ENCODE measurements at places on chromosomes 12 and 14.

GRCh38 chr12:643475-644302 is 19.6 kb downstream of the NINJ2 start:
- no peak for DNase-seq

DNA sequence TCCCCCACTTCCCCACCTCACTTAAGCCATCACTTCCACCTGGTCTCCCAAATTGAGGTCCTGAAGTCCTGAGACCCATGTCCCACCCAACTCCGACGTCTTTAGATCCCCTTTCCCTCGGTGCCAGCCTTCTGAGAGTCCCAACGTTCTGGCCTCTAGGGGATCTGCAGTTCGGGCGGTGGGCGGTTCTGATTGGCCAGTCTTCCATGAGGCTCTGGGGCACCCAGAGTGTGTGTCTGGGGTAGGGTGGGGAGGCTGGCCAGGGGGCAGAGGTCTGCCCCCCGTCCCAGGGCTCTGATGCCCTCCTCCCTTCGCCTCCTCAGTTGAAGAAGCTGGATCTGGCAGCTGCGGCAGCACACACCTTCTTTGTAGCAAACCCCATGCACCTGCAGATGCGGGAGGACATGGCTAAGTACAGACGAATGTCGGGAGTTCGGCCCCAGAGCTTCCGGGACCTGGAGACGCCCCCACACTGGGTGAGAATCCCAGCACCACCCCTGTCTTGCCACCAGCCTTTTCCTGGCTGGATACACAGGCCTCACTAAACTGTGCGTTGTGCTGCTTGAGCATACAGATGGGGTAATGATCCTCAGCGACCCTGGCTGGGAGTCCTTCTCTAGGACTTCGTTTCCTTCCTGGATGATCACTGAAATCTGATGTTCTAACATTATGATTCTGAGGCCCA is 1.5 kb downstream of the P3H3 start:
- DNase-seq: no peak

GRCh38 chr14:68669111-68669511 is 123.8 kb downstream of the ZFP36L1 start:
- DNase-seq: no peak

DNA sequence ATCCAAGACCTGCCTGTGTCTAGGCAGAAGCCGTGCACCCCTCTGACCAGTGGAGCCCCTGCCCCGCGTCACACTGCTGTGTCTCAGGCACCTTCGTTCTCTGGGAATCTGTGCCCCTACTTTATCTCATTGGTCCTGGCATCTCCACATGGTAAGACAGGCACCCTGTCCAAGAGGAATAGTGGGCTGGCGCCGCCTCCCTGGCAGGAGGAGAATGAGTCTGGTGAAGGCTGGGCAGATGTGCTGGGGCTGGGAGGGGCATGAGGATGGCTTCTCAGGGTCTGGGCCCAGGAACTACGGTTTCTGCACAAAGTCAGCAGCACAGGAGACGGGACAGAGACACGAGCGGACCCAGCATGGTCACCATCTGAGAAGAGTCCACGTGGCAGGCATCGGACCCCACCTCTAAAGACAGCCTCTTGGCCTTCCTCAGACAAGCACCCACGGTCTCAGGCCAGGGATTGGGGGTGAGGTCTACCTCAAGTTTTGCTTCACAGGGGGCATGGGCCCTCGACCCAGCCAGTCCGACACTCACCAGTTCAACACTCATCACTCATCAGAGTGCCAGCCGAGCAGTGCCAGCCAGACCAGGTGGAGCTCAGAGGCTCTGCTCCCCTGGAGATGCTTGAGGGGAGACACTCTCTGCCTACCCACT is 306.7 kb downstream of the ADGRD1 start:
- DNase-seq: no peak

GRCh38 chr14:69719501-69719951 is 47.4 kb upstream of the SRSF5 start:
- peak; percentile 65 for DNase-seq

DNA sequence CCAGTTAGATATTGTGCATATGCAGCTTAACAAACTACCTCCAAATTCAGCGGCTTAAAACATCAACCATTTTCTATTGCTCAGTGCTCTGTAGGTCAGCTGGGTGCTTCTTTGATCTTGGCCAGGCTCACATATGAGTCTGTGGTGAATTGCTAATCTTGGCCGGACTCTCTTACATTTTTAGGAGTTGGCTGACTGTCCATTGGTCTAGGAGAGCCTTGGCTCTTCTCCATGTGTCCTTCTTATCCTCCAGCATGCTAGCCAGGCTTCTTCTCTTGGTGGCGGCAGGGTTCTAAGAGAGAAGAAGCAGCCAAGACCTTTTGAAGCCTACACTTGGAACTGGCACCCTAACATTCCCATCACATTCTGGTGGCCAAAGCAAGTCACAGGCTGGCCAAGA is 174.3 kb upstream of the PWP1 start:
- DNase-seq: no peak

- DNase-seq: peak; percentile 29
Observed at GRCh38 chr12:76790564-76791552, 26.9 kb downstream of the ZDHHC17 start.

DNA sequence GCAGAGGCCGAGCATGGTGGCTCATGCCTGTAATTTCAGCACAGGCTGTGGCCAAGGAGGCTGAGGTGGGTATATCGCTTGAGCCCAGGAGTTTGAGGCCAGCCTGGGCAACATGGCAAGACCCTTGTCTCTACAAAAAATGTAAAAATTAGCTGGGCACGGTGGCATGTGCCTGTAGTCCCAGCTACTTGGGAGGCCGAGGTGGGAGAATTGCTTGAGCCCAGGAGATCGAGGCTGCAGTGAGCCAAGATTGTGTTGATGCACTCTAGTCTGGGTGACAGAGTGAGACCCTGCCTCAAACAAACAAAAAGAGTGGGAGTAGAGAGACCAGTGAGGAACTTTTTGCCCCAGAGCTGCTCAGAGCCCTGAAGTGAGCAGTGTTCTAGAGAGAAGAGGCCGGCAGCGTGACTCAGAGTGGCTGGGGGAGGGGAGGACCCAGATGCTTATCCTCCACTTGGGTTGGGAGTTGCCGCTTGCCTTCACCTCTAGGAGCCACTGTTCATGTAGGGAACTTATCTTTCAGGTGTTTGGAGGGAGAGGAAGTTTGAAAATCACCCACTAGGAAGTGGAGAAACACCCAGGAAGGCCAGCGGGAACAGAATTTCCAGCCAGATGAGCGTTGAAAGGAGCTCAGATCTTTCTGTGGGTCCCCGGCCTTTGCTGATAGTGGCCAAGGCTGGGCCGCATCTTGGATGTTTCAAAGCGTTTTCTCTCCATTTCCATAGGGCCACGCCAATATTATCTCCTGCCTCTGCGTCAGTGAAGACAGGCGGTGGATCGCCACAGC is 15.3 kb downstream of the CFAP251 start:
- no peak for DNase-seq

GRCh38 chr14:22997676-22998323 is 12.1 kb downstream of the C14orf93 start:
- DNase-seq: no peak

GRCh38 chr12:111791507-111791906 is 24.8 kb downstream of the ALDH2 start:
- DNase-seq: no peak

- DNase-seq: no peak
Observed at GRCh38 chr12:41051954-41052353, 136.2 kb upstream of the PDZRN4 start.

GRCh38 chr12:95648990-95649791 is 97.9 kb upstream of the USP44 start:
- no peak for DNase-seq

DNA sequence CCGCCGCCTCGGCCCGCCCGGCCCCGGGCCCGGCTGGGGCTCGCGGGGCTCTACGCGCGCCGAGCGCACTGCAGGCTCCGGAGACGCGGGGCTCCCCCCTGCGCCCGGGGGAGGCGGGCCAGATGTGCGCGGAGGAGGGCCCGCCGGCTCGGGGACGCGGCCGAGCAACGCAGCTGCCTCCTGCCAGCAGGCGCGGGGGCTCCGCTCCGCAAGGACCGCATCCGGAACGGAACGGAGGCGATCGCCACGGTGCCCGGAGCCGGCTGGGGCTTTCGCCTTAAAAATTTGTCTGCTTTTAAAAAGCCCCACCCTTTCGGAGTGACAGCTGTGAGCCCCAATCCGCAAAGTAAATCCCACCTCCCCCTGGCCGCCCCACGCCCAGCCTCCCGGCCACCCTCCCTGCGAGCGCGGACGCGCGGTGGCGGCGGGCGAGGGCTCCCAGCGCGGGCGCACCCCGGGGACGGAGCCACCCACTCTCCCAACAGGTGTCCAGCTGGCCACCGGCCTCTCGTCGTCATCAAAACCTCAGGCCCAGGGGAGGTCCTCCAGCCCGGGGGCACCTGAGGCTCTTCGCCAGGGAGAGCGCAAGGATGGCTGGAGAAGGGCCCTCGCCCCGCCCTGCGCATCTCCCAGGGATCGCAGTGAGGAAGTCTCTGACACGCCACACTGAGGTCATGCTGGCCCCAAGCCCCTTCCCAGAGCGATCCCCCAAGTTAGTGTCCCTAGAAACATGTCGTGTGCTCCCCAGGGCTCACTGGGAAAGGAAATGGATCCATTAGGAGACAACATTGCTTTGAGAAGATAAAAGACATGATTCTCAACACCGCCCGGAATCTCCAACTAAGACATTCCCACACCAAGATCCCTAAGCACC is at the start of gene TMEM132D:
TMEM132D (minus strand) TSS at position 70 of the 874 bp plus-strand sequence.
- DNase-seq: no peak

GRCh38 chr14:73283608-73284379 is 46.5 kb downstream of the PAPLN start:
- DNase-seq: peak; percentile 13

GRCh38 chr12:26631846-26632245 is 201.1 kb downstream of the ITPR2 start:
- no peak for DNase-seq

DNA sequence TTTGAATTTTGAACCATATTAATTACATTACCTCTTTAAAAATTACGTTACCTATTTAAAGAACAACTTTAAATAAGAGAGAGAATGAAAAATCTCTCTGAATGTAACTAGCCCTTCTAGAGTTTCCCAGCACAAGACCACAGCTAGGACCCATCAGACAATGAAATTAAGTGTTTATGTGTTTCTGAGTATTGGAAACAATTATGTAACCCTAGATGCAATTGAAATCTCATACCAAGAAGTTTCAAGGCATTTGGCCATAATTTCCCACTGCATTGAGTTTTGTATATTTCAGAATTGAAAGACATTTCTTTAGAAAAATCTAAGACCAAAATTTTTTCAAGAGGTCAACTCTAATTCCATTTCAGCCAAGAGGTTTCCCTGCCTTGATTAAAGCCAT is 47.1 kb downstream of the SERPINA3 start:
- DNase-seq: no peak

- DNase-seq: no peak
Observed at GRCh38 chr14:43411841-43412240, 1095.2 kb downstream of the FSCB start.

DNA sequence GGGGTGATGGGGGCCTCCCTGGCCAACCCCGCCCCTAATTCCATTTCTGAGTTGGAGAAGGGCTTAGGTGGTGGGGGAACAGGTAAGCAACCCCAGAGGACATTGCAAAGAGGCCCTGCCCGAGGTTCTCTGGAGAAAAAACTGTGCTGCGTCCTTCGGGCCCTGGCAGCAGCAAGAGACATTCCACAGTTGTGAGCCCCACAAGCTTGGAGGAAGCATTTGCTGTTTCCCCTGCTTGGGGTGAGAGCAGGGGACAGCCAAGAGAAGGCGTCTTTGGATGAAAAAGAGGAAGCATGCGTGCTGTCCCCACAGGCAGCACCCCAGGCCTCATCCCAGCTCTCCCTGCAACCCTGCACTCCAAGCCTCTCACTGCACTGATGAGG is 1.3 kb downstream of the BDKRB2 start:
- DNase-seq: no peak

Data from LHCN-M2 (cell line).